HT1080 (cell line): ENCODE measurements at places on chromosomes 11 and 22. TPM values are rescaled to one million over a fixed set of nuclear protein-coding genes. Genes with fewer than 3 reads are reported as not detected.

- DNase-seq: no peak
Observed at GRCh38 chr11:16179676-16180075, 176.7 kb downstream of the SOX6 start.

DNA sequence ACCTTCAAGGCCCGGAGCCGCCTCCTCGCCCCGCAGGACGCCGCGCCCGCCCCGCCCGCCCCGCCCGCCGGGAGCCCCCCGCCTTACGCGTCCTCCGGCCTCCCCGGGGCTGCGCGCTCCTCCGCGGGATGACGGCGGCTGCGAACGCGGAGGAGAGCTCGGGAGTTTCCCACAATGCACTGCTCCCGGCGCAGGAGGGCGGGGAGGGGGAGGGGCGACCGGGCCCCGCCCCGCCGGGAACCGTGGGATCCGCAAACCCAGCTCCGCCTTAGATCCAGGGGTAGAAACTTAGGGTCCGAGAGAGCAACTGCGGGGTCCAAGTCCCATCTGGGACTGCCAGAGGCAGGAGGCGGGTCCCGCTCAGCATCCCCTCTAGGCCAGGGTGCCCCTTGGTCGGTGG lies at the start of gene CEND1:
CEND1 (minus strand) TSS at position 148 of the 400 bp plus-strand sequence. CDS start 1,514 bp downstream, outside the sequence.
- no peak for DNase-seq

GRCh38 chr11:87361891-87362290 lies 324.2 kb downstream of the TMEM135 start:
- no peak for DNase-seq

DNA sequence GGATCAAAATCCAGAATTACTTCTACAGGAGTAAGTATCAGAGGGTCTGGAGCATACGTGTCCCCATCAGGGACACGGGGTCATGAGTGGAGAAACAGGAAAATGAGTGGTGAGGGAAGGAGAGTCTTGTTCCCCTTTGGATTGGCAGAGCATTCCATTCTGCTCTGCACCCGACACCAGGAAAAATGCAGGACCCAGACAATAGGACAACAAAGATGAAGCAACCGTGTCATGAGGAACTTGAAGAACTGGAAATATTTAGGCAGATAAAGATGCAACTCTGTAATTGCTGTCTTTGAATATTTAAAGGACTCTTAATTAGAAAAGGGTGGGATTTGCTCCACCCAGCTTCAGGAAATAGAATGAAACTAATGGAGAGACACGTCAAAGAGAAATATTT lies 89.0 kb upstream of the BLID start:
- DNase-seq: no peak

- no peak for DNase-seq
Observed at GRCh38 chr11:18322818-18323570, 627 bp downstream of the GTF2H1 start.

DNA sequence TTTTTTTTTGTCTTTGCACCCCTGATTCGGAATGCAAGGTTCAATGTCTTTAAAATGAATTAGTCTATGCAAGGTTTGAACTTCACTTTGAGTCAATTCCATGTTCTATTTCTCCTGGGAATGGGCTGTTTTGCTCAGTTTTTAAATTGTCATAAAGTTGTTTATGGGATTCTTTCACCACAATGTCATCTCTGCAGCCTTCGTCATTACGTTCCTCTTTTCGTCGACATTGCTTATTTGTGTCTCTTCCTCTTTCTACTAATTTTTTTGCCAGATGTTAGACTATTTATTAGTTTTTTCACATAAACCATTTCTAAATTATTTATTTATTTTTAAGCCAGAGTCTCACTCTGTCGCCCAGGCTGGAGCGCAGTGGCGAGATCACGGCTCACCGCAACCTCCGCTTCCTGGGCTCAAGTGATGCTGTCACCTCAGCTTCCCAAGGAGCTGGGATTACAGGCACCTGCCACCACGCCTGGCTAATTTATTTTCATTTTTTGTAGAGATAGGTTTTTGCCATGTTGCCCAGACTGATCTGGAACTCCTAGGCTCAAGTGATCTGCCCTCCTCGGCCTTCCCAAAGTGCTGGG lies 7.1 kb upstream of the TNNT3 start:
- no peak for DNase-seq

DNA sequence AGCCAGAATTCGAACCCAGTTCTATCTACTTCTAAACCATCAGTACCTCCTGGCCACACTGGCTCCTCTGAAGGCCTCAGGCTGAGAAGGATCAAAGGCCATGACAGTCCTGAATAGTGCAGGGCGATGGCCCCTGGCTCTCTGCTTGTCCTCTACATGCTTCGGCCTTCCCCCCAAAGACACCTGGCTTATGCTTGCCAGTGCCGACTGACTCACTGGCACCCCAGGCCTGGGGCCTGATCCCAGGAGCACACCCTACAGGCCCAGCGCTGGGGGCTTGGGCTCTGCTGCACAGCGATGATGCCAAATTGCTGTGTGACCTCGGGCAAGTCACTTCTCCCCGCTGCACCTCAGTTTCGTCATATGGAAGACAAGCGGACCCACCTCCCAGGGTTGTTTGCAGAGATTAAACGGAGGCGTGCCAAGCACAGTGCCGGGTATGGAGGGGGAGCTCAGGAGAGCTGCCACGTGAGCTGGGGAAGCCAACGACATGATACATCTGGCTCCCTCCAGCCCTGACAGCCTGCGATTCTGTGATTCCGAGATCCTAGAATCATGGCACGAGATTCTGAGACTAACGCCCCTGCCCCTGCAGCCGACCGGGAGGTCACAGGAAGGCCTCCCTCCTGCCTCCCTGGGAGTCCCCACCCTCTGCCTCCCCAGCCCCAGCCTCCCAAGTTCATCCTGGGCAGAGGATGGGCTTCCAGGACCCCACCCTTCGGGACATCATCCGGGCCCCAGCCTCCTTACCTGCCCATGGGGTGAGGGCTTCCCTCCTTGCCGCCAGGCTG lies 1.0 kb downstream of the SSTR3 start:
- no peak for DNase-seq

DNA sequence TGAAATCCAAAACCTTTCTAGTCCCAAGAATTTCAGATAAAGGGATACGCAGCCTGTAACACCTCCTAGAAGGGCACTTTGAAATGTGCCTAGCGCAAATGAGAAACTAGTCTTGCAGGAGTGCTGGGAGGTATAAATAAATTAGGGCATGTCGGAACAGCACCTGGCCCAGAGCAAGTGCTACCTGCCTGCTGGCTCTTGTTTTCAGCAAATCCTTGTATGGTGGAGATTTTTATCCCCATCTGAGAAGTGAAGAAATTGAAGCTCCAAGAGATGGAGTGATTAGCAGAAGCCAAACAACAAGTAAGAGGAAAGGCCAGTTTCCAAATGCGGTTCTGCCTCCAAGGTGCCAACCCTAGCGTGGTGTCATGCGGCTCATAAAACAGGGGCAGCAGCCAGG lies 36.7 kb upstream of the TFIP11 start:
- DNase-seq: no peak

NXPE4 gene
- not detected in 2 replicates for total RNA-seq

RFPL3 gene
- total RNA-seq: not detected in 2 replicates

PRG3 gene
- total RNA-seq: not detected in 2 replicates

F2 gene
- total RNA-seq: not detected in 2 replicates
